ENCODE measurements at places on chromosomes 2 and 18.

GRCh38 chr18:59861009-59861408, 38.8 kb upstream of the PMAIP1 start:
- no peak for DNase-seq

DNA sequence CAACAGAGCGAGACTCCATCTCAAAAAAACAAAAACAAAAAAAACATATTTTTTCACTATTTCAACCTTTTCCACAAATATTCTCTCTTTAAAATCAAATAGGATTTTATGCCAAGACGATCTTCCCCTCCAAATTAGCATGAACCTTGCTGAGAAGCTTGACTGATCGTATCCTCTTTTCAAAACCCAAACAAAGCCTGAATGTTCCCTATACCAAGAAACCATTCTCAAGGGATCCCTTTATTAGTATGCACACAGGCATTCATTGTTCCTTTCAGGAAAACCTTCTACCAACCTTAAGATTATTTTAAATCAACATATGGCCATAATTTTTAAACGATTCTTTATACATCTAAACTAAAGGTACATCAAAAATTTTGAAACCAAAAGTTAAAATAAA, 6.3 kb downstream of the SPIRE1 start:
- no peak for DNase-seq

DNA sequence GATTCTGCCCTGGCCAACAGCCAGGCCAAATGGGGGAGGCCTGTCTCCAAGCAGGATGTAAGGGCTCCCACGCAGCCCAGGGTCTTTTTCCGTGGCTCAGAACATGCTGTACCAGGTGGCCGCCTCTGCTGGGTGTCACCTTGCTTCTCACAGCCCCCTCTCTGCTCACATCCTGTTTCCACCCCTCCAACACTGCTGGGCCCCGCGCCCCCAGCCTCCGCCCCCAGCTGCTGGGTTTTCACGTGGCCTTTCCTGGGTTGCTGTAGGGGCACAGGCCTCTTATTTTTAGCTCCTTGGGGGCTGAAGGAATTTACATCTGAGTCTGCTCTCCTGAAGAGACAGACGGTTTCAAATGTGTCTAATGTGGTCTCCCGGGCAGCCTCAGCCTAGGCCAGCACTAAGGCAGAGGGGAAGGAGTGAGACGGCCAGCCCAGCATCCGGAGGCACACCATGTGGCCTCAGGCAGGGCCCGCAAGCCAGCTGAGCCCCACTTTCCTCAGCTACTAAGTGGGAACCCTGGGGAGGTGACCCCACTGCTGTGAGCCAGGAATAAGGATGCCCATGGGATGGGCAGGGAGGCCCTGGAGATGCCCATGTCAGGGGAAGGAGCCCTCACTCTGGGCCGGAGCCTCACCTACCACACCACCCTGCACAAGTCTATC, 18.7 kb upstream of the DUSP2 start:
- DNase-seq = peak; percentile 86

DNA sequence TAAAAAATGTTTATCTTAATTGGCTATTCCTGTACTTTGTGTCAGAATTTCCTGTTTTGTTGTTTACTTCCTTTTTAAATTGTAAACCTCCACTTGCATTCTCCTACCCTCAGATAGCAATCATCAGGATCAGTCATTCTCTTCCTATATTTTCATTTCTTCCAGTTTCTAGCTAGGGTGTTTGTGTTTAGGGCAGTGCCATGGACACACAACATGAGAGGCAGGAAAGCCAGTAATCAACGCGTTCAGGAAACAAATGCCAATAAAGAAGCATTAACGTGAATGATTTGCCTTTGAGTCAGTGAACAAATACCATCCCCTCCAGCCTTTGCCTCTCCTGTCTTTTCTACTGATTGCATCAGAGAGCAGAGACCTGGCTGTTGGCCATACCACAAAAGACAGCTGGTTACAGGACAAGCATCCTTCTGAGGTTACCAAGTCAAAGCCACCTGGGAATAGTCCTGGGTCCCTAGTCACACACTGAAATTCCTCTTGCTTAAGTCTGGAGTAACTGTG, 56.7 kb upstream of the FHL2 start:
- no peak for DNase-seq

DNA sequence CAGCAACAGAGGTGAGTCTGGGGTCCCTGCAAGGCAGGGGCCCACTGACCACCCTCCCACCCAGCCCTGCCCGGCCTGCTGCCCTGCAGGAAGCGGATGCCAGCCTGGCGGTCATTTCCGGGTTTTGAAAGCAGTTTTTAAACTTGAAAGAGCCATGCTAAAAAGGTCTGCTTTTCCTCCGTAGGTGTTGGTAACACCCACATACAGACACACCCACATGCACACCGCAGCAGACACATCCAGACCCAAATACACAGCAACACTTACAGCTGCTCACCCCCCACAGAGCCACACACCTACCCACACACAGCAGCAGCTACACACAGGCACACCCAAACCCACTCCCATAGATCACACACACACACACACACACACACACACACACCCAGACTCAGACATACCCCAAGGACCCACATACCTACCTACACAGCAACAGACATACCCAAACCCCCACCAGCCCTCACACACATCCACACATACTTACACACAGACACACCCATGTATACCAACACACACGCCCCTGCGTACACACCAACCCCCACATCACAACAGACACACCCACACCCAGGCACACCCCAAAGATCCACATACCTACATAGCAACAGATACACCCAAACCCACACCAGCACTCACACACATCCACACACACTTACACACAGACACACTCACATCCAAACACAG, 7.6 kb downstream of the ZFP36L2 start:
- DNase-seq = peak; percentile 47

DNA sequence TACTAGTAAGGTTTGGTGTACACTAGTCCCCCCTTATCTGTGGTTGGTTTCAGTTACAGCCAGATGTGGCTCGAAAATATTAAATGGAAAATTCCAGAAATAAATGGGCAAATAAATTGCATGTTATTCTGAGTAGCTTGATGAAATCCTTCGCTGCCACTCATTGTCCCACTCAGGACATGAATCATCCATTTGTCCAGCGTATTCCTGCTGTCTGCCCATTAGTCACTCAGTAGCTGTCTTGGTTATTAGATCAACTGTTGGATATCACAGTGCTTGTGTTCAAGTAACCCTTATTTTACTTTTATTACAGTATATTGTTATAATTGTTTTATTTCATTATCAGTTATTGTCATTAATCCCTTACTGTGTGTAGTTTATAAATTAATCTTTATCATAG, 21.7 kb downstream of the ZDBF2 start:
- no peak for DNase-seq

DNA sequence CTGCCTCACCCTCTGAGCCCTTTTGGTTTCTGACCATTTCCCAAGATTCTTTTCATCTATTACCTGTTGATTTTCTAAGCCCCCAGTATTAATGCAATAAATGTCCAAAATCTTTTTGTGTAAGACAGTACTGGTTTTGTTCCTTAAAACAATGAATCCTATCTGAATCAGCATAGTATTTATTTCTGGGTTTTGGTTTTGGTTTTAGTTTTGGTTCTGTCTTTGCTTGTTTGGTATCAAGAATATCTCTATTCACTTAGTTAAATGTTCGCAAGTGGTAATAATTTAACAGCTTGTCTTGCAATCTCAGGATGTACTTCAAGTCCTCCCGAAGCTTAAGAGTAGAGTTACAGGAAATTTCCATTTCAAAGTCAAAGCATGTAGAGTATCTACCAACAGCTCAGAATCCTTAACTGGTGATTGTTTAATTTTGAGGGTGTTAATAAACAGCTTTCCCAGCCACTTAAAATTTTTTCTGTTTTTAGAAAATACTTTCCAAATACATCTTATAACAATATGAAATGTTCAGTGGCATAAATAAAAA, 67.7 kb upstream of the NEDD4L start:
- no peak for DNase-seq

DNA sequence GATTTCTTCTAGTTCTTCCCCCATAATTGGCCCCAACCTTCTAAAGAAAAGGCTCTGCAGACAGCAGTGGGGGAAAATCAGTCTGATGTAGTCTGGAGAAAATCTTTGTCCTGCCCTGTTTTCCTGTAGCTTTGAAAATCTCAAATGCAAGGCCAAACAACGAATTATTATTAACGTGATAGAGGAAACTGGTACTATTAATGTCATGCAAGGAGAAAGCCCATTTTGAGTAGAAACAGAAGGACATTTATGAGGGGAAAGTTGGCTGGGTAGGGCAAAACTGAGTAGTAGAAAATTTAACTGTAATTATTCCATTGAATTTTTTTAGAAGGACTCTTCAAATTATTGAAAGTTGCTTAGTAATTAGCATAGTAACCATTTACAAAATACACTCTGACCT, 98.8 kb downstream of the FMNL2 start:
- no peak for DNase-seq

GRCh38 chr2:69817729-69818501, 11.5 kb upstream of the GMCL1 start:
- DNase-seq = no peak

DNA sequence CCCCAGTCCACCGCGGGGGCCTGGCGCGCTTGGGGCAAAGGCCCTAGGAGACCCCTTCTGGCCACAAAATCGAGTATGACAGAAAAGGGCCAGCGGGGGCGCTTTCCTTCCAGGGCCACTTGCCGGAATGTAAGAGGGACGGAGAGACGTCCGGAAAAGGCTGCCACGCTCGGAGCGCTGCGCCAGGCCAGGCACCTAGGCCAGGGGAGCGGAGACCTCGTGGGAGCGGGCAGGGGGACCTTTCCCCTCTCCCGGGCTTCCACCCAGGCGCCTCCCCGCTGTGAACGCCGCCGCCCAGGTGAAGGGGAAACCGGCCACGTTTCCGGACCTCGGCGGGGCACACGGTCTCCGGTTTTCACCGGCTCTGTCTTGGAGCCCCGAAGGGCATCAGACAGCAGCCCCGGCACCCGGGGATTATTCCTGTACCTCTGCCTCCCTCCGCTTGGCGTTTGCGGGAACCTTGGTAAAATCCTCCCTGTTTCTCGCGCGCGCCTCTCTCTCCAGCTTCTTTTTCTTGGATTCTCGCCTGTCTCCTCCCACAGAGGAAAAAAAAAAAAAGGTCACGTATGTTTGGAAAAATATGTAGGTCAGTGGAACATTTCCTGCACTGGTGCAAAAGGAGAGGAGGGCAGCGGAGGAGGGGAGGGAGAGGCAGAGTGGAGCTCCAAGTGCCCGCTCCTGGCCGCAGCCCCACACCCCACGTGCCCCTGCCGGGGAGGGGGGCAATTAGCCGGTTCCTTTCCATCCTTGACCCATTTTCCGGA, 1.2 kb upstream of the NPAS2 start:
- peak; percentile 31 for DNase-seq

DNA sequence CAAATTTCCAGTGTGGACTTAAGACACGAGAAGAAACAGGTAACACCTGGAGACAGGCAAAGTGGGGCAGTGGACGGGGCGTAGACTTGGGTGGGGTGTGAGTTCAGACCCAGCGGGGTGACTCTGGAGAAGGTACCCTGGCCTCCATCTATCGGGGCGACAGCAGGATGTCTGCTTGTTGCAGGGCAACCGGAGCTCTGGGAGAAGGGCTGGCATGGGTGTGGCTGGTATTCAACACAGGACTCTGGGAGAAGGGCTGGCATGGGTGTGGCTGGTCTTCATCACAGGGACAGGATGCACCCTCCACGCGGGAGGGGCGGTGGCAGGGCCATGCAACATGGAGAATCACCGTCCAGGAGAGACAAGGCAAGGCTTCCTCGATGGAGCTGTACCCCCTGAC, 198.5 kb downstream of the HDAC4 start:
- DNase-seq = no peak

GRCh38 chr2:177598326-177599138, 206.0 kb downstream of the AGPS start:
- no peak for DNase-seq

DNA sequence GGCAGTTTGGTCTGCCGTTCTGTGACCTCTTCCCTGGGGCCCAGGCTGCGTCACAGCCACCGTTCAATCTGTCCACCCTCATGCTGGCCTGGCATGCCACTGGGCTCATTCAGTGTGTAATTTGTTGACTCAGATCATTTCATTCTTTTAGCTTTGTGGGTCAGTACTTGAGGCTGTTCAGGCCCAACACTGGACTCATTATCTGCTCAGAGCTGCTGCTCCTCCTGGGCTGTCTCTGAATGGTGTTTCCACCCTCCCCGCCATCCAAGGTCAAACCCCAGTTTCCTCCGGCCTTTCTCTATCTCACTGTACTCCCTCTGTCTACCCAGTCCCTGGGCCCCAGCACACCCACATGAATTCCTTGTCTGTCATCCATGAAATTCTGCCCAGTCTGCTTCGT, 152.4 kb upstream of the NCK2 start:
- no peak for DNase-seq

DNA sequence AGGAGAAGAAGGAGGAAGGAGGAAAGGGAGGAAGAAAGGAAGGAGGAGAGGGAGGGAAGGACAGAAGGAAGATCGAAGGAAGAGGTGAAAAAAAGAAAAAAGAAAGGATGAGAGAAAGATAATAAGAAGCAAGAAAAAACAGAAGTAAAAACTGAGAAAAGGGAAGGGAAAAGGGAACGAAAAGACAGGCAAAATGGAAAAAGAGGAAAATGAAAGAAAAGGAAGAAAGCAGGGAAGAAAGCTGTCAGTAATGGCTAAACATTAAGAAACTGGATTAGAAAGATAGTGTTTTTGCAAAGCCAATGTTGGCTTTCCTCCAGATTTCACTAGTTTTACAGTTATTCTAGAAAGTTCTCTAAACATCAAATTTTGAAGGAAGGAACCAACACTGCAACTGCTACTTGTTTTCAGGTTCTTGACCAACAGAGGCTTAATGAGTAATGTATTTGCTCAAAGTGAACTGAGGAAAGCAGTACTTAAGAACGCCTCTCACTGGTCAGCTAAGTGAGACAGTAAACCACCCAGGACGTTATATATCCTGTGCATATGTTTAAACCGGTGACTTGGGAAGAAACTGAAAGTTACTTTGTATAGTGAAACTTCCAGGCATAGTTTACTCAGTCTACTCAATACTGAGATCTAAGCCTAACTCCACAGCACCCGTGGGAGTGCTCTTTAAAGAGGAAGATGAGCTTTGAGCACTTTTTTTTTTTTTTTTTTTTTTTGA, 286.2 kb upstream of the TRIB2 start:
- peak; percentile 45 for DNase-seq

DNA sequence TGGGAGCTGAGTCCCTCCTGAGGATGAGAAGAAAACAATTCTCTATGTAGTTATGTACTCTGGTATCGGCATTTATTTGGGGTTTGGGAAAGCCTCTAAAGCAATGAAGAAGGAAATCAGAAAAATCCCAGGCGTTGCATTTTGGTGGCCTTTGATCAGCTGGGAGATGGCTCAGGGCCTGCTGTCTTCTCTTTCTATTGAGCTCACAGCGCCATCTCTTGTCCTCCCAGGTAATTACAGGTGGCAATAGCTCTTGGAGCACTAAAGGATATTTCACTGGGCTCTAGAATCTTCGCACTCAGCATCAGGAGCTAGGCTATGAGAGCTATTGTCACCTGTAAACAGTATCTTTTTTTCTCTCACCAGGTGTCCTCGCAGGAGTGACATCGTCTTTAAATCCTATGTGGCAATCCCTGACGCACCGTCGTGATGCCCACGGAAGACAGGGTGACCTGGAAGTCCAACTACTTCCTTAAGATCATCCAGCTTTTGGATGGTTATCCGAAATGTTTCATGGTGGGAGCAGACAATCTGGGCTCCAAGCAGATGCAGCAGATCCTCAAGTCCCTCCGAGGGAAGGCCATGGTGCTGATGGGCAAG, 76.1 kb upstream of the PMAIP1 start:
- DNase-seq = no peak
